ENCODE measurements at places on chromosomes 3 and 15. TPM values are rescaled to one million over a fixed set of nuclear protein-coding genes. Genes with fewer than 3 reads are reported as not detected.

DNA sequence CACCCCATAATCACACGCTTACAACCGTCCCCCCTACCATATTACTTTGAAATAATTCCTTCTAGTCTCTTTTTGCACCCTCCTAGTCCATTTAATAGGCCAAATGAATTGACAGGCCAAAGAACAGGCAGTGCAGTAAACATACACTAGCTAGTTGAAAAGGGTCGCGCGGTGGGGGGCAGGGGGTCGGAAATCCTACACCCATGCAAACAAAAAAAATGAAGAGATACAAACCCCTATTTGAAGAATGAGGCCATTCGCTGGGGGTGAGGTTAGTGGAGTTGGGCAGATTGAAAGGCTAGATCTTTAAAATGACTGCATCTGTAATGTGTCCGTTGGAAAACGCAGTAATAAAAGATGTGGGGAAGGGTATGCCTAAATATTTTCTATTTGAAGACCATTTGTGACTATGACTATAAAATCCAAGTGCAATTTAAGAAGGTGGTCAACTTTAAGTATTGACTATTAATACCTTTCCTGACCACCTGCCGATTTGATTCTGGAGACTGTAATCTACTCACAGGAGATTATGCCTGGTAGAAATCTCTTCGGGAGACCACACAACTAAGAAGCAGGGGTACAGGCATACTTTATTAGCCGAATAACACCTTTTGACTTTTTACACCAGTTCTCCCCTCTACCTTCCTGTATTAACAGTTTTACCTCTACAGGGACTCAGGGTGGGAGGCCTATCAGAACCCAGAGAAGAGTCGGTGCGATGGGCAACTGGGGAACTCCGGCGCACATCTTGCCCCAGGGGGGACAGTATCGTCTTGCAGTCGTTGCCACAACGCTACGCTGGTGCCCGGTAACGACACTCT lies 762 bp upstream of the ARL6 start:
- no peaks in the 10 kb centered on the region for H3K27me3 ChIP-seq
- DNase-seq: no peak
- H3K36me3 ChIP-seq: no peaks in the 10 kb centered on the region

DNA sequence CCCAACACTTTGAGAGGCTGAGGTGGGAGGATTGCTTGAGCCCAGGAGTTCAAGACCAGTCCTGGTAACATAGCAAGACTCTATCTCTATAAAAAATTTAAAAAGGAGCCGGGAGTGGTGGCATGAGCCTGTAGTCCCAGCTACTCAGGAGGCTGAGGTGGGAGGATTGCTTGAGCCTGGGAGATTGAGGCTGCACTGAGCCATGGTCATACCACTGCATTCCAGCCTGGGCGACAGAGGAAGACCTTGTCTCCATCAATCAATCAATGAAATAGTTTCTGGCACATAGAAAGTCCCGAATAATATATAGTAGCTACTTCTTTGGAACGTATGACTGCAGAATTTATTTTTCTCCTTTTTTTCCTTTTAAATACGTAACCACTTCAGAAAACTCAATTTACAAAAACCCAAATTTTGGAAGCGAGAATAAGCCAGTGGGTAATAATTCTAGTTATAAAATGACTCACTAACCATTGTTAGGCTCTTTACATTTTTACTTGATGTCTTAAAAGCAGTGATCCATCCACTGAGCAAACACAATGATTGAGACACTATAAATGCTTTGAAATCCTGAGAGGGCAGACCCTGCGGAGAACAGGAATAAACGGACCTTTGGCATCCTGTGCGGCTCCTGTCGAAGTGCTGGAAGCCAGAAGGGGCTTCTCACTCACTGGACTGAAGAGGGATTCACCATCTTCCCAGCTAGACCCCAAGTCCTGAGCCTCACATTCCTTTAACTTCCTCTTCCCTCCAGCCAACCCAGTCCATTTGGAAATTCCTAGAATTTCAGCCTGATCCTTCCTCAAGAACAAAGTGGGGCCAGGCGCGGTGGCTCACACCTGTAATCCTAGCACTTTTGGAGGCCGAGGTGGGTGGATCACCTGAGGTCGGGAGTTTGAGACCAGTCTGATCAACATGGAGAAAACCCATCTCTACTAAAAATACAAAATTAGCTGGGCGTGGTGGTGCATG lies 68.4 kb upstream of the MFGE8 start:
- no peak overlapping the region for H3K27ac ChIP-seq
- no peak for DNase-seq
- no peak overlapping the region for H3K4me3 ChIP-seq

- H3K27ac ChIP-seq: no peak overlapping the region
- H3K4me1 ChIP-seq: peaks cover 26% of the 10 kb centered on the region
- no peak overlapping the region for H3K4me3 ChIP-seq
- H3K36me3 ChIP-seq: peaks cover 2% of the 10 kb centered on the region
Measured at GRCh38 chr3:195911041-195911945, 2.9 kb upstream of the TNK2 start.

DNA sequence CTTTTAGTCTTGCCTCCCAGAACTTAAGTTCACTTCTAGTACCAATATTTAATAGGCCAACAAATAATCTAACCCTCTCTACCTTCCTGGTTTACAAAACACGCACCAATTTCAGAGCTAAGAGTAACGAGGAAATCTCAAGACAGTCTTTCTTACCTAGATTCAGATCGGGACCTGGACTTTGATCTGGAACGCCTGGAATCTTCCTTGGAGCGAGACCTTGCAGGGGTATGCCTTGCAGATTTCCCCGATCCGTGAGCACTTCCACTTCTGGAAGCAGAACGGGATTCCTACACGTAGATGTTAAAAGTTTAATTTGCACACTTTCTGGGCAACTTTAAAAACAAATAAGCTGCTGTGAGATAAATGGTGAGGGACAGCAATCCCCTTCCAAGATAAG lies 11.4 kb downstream of the TRA2B start:
- no peaks in the 10 kb centered on the region for H3K27me3 ChIP-seq
- H3K4me3 ChIP-seq: peak overlapping the region; percentile 45
- H3K36me3 ChIP-seq: peaks cover 90% of the 10 kb centered on the region
- H3K27ac ChIP-seq: peak overlapping the region; percentile 57

- no peaks in the 10 kb centered on the region for H3K27me3 ChIP-seq
- H3K4me3 ChIP-seq: no peak overlapping the region
- H3K36me3 ChIP-seq: peaks cover 6% of the 10 kb centered on the region
- H3K27ac ChIP-seq: no peak overlapping the region
Measured at GRCh38 chr15:38589502-38589901, 24.9 kb upstream of the RASGRP1 start.

DNA sequence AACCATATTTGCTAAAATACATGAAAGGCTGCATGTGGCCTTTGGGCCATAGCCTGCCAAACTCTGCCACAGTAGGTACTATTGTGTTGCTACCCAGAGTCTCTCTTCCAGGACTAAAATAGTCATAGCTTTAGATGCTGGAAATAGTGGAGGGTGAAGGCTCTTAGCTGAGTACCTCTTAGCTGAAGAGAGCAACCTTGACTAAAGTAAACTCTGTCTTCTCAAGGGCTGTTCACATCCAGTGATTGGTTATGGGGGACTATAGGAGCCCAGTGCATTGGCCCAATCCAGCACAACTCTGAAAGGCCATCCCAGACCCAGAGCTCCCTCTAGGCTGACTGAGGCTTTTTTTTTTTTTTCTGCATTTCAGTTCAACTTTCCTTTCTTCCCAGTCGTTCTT lies 117.8 kb upstream of the ACP3 start:
- no peak overlapping the region for H3K27ac ChIP-seq
- H3K4me3 ChIP-seq: no peak overlapping the region
- no peaks in the 10 kb centered on the region for H3K27me3 ChIP-seq
- no peaks in the 10 kb centered on the region for H3K36me3 ChIP-seq
- H3K4me1 ChIP-seq: no peaks in the 10 kb centered on the region

DNA sequence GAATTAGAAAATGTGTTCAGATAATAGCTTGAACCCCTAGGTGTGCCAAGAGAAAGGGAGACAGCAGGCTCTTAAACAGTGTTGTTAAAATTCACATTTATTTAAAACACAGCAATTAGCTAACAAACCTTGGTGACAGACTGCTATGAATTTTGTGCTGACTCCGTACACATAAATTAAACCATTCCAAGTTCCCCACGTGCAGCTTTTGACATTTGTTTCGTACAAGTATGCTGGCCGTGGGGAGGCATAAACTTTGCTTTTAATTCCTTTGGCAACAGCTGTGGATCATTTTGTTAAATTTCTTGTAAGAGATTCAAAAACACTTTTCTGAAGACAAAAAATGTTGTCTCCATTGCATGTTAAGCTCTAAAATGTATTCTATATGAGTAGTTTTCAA lies 465.3 kb downstream of the FGF12 start:
- no peak for DNase-seq
- no peaks in the 10 kb centered on the region for H3K27me3 ChIP-seq
- no peaks in the 10 kb centered on the region for H3K36me3 ChIP-seq
- H3K4me3 ChIP-seq: no peak overlapping the region
- H3K4me1 ChIP-seq: no peaks in the 10 kb centered on the region
- no peak overlapping the region for H3K27ac ChIP-seq

DNA sequence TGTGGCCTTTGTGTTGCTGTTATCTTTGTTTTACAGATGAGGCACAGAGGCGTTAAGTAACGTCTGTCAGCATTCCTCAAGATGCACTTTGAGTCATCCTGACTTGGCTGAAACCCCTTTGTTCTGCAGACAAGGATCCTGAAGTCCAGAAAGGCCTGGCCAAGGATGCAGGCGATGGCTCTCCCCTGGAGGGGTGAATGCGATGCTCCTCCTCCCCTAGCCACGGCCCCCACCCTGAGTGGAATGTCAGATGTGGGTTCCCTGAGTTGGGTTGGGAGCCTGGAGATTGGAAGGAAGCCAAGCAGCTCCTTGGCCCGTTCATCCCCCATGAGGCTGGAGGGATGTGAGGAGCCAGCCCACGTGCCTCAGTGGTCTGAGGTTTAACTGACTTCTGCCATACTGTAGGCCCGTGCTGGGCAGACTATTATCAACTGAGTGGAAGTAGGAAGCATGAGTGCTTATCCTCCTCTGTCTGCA lies 43.3 kb downstream of the POMGNT2 start:
- H3K36me3 ChIP-seq: no peaks in the 10 kb centered on the region
- no peak overlapping the region for H3K4me3 ChIP-seq
- H3K4me1 ChIP-seq: peaks cover 25% of the 10 kb centered on the region
- no peak for DNase-seq

GRCh38 chr15:30036036-30036703 lies 46.6 kb upstream of the GOLGA8J start:
- DNase-seq: no peak
- H3K4me1 ChIP-seq: no peaks in the 10 kb centered on the region
- H3K27me3 ChIP-seq: peaks cover 10% of the 10 kb centered on the region
- no peak overlapping the region for H3K27ac ChIP-seq
- H3K36me3 ChIP-seq: no peaks in the 10 kb centered on the region
- H3K4me3 ChIP-seq: no peak overlapping the region

- DNase-seq: no peak
- H3K4me1 ChIP-seq: peaks cover 4% of the 10 kb centered on the region
- no peak overlapping the region for H3K27ac ChIP-seq
- no peak overlapping the region for H3K4me3 ChIP-seq
- no peaks in the 10 kb centered on the region for H3K27me3 ChIP-seq
Measured at GRCh38 chr3:159928071-159928491, 60.6 kb upstream of the IL12A start.

GRCh38 chr15:66580643-66581042 lies 14.8 kb upstream of the LCTL start:
- peaks cover 3% of the 10 kb centered on the region for H3K4me1 ChIP-seq
- DNase-seq: no peak
- H3K27ac ChIP-seq: no peak overlapping the region
- no peaks in the 10 kb centered on the region for H3K27me3 ChIP-seq
- no peak overlapping the region for H3K4me3 ChIP-seq

GRCh38 chr3:124351430-124352148 lies 359.7 kb upstream of the ROPN1 start:
- no peaks in the 10 kb centered on the region for H3K36me3 ChIP-seq
- no peak overlapping the region for H3K27ac ChIP-seq
- no peak for DNase-seq
- H3K4me3 ChIP-seq: no peak overlapping the region

DNA sequence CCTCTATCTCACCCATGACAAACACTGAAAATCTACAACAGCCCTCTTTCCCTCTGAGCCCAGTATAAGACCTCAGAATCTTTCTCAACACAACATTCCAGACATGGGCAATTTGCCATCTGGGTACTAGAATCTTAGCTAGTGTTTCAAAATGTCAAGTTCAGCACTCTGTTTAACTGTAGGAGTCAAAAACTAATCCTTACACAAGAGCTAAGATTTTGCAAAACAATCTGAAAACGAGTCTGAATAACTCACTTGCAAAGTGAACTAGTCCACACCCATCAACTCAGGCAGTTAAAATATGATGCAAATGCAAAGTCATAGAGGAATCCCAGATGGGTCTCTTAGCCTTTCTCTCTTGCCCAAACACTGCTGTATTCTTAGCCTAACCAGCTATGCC lies 67.8 kb downstream of the GPR176 start:
- H3K27me3 ChIP-seq: peaks cover 33% of the 10 kb centered on the region
- H3K36me3 ChIP-seq: no peaks in the 10 kb centered on the region
- no peak overlapping the region for H3K4me3 ChIP-seq
- H3K4me1 ChIP-seq: no peaks in the 10 kb centered on the region

GRCh38 chr3:133125802-133126201 lies 87.6 kb downstream of the TMEM108 start:
- no peaks in the 10 kb centered on the region for H3K4me1 ChIP-seq
- H3K27ac ChIP-seq: no peak overlapping the region
- H3K36me3 ChIP-seq: no peaks in the 10 kb centered on the region
- no peak overlapping the region for H3K4me3 ChIP-seq
- DNase-seq: no peak

GRCh38 chr3:188476935-188477334 lies 323.0 kb downstream of the LPP start:
- no peak overlapping the region for H3K4me3 ChIP-seq
- no peaks in the 10 kb centered on the region for H3K27me3 ChIP-seq
- no peak overlapping the region for H3K27ac ChIP-seq
- peaks cover 6% of the 10 kb centered on the region for H3K4me1 ChIP-seq

- H3K36me3 ChIP-seq: no peaks in the 10 kb centered on the region
- DNase-seq: no peak
- peaks cover 40% of the 10 kb centered on the region for H3K27me3 ChIP-seq
- no peak overlapping the region for H3K4me3 ChIP-seq
- H3K27ac ChIP-seq: no peak overlapping the region
- H3K4me1 ChIP-seq: peaks cover 3% of the 10 kb centered on the region
Measured at GRCh38 chr3:138057384-138057783, 47.4 kb downstream of the CLDN18 start.

DNA sequence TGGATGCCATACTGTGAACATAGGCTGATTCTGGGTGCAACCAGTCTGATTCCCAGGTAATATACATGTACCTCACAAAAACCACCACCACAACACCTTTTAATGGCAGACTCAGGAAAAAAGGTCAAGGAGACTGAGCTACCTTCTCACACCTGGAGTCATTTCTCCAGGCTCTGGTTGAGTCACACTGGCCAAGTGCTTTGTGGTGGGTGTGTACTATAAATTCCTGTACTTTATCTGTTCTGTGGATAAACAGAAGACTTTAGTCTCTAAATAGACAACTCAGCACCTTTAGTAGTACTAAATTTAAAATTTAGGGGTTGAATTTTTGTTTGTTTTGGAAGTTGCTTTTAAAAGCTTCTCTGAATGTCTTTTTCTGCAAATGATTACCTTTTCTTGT lies 46.7 kb downstream of the TOP2B start:
- peaks cover 11% of the 10 kb centered on the region for H3K36me3 ChIP-seq
- no peak for DNase-seq
- no peak overlapping the region for H3K4me3 ChIP-seq
- H3K27me3 ChIP-seq: no peaks in the 10 kb centered on the region
- H3K27ac ChIP-seq: no peak overlapping the region
- peaks cover 4% of the 10 kb centered on the region for H3K4me1 ChIP-seq

GRCh38 chr3:53238051-53238850 lies 17.6 kb downstream of the TKT start:
- no peak overlapping the region for H3K27ac ChIP-seq
- peaks cover 2% of the 10 kb centered on the region for H3K4me1 ChIP-seq

Gene COMMD2
- total RNA-seq: 39.5 TPM

Gene NTRK3
- total RNA-seq: not detected

Gene GPR149
- total RNA-seq: not detected

Gene HTR3E
- not detected for total RNA-seq
